ENCODE measurements at places on chromosomes 7 and 10.

DNA sequence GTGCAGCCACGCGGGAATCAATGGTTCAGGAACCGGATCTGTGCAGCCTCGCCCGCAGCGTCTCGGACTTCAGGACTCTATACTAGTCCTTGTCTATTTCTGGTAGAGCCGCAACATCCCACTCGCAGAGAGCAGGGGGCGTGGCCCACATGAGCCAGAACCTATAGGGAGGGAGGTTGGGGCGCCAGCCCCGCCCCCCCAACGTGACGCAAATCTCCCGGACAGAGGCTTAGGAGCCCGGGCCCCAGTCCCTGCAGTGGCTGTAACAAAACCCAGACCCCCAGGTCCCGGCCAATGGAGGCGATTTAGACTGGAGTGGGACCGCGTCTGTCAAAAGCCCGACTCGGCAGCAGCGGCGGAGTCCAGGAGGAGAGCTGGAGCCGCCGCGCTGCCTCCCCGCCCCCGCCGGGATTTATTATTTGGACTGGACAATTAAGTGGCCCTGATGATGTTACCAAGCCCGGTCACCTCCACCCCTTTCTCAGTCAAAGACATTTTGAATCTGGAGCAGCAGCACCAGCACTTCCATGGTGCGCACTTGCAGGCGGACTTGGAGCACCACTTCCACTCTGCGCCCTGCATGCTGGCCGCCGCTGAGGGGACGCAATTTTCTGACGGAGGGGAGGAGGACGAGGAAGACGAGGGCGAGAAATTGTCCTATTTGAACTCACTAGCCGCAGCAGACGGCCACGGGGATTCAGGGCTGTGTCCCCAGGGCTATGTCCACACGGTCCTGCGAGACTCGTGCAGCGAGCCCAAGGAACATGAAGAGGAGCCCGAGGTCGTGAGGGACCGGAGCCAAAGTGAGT is at the start of gene NKX2-3:
Gene NKX2-3 (plus strand): TSS at position 256 of the 809 bp plus-strand sequence. CDS start 190 bp downstream, at position 446.
- peak; percentile 75 for DNase-seq

- DNase-seq: no peak
These were observed 76.4 kb downstream of the WDR37 start for GRCh38 chr10:1132584-1132983.

DNA sequence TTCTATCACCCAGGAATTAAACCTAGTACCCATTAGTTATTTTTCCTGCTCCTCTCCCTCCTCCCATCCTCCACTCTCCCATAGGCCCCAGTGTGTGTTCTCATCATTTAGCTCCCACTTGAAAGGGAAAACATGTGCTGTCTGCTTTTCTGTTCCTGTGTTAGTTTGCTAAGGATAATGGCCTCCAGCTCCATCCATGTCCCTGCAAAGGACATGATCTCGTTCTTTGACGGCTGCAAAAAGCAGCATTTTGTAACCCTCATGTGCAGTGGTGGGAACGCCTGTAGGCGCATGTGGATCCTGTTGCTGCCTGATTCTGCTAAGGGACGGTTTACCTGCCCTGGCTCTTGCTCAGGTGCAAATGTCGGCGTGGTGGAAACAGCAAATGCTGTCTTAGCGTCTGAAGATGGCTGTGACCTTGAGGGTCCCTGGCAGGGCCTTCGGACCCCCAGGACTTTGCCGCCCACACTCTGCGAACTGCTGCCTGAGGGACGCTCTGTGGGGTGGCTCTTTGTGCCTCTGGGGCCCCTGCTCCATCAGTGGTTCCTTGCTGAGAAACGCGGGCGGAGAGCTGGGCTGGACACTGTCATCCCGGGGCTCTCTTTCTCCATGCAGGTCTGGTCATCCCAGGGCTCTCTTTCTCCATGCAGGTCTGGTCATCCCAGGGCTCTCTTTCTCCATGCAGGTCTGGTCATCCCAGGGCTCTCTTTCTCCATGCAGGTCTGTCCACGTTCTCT is 5.6 kb upstream of the MTG1 start:
- no peak for DNase-seq

- no peak for DNase-seq
These were observed 3.3 kb downstream of the NPS start for GRCh38 chr10:127552446-127552845.

- DNase-seq: no peak
These were observed 233.0 kb upstream of the MKLN1 start for GRCh38 chr7:131094685-131095084.

GRCh38 chr7:25881317-25882037 is 270.5 kb upstream of the NFE2L3 start:
- no peak for DNase-seq

DNA sequence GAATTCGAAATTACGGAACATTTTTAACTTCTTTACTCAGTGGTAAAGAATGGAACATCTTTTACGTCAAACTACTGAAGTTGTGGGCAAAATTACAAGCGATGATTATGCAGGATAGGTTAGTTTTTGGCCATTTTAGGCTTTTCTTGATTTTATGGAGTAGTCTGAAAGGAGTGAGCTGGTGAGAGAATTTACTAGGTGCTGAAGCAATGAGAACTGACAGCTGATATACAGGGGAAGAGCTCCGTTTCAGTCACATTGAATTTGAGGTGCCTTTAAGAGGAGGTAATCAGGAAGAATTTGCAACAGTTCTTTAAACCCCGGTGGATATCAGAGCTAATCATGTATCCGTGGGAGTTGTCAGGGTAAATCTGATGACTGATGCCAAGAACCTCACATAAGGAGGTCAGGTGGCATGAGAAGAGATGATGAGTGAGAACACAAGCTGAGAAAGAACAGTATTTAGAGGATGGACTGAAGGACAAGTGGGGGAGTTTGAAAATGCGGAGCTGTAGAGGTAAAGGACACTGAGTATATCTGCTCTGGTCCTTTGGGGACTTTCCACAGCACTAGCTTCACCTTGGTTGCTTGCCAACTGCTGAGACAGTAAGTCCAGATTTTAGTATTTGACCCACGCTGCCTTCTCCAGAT is 104.3 kb downstream of the AHR start:
- DNase-seq: no peak

- no peak for DNase-seq
These were observed 182.7 kb upstream of the LYZL2 start for GRCh38 chr10:30812018-30812851.

GRCh38 chr7:156470399-156471320 is 169.9 kb upstream of the RNF32 start:
- no peak for DNase-seq

DNA sequence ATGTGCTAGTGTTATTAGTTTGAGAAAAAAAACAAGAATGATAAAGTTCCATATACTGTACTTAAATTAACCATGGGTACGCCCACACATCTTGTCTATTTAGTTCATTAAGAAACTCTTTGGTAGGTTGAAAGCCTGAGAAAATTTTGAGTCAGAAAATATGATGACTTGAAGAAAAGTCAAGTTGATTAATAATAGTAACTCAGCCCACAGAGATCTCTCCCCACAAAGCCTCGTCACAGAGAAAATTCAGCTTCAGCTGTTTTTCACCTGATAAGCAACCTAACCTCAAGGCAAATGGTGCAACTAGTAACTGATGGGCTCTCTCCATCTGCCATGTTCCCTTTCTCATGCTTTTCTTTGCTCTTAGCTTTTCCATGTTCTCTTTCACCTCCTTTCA is 1021.6 kb downstream of the GATA3 start:
- no peak for DNase-seq

- DNase-seq: peak; percentile 11
These were observed 403.4 kb downstream of the DNAJB9 start for GRCh38 chr7:108973075-108973474.

DNA sequence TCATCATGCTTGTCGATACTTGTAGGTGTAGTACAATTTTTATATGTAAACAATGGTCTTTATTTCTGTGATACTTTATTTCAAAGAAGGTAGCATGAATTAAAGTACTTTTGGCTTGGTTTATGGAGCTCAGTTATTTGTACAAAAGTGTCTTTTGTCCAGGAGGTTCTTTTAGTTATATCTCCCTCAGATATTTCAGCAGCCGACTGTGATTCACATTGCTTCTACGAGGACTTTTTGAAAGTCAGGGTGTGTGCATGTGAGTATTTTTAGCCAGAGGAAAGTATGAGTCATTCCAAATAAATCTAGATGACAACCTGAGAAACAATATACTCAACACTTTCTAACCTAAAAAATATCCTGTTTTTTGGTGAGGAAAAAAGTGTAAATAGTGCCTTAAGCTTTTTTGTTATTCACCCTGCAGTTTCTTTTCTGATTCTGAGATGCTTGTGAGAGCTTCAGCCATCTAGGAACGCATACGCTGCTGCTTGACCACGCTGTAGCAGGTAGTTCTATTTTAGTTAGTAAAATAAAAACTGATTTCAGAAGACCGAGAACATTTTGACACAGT is 595 bp upstream of the SUN1 start:
- DNase-seq: peak; percentile 73

GRCh38 chr10:75660823-75661222 is 229.4 kb downstream of the LRMDA start:
- no peak for DNase-seq

GRCh38 chr10:112278871-112279270 is 4.3 kb upstream of the TECTB start:
- DNase-seq: no peak

GRCh38 chr10:102930720-102931119 is 12.6 kb downstream of the CNNM2 start:
- DNase-seq: no peak
